ENCODE measurements at places on chromosomes 3 and 15.
A peak's percentile ranks its signal among the peaks of the same experiment; 100 is the strongest.

DNA sequence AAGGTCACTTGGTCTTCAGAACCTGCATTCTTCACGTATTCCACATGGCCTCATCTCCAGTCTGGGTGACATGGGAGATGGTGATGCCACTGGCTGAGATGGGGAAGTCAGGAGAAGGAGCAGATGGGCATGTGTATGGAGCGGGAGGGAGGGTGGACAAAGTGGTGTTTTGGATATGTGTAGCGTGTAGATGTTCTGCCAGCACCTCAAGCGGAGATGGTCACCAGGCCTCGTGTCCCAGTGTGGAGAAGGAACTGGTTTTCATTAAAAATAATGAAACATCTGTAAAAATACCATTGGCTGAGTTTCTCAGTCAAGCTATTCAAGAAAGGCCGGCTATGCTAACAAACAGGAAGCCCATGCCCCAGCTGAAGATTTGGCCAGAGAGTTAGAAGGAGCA is 26.2 kb downstream of the LARP6 start:
- DNase-seq, result no peak

DNA sequence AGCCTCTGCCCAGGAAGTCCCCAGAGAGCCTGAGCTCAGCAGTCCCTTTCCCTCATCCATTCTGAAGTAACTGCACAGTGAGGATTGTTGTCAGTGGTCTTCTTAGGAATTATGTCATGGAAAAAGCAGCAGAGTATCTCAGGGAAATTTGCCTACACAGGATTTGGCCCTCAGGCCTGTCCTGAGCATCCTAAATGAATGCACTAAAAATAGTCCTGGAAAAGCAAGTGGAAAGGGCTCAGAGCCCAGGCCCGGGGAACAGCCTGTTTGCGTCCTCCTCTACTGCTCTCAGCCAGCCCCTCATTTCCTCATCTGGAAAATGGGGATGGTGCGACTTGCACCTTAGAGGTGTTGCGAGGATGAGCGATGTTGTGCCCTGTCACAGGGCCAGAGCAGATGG is 21.6 kb downstream of the LYSMD4 start:
- no peak for DNase-seq

DNA sequence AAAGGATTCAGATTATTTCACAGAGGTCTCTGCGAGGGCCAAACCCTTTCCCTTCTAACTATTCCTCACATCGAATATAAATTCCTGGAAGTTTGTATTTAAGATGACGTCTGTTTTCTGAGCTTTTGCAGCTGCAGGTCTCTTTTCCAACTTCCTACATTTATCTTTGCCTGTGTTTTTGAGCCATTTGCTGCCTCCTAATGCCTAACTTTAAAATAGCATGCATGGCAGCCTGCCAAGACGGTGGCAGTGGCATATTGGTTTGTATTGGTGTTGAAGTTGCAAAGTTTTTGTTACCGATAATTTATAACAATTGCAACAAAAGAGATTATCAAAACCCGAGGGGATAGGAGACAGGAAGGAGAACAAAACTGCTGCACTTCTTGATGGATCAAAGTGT is 187.1 kb upstream of the DNAJC19 start:
- DNase-seq, result no peak

GRCh38 chr3:169812332-169813235 is at the start of the genes LRRC34 and LRRIQ4:
LRRC34 (minus strand) TSS chr3:169812904; CDS start chr3:169812548, 356 bp downstream.
LRRIQ4 (plus strand) TSS chr3:169812870; CDS start chr3:169821922, 9,052 bp downstream.
- peak; percentile 27 for DNase-seq

- DNase-seq, result no peak
Measured at GRCh38 chr3:73141525-73141924, 80.1 kb downstream of the EBLN2 start.

- DNase-seq, result no peak
Measured at GRCh38 chr15:60374628-60375081, 23.1 kb downstream of the ANXA2 start.

DNA sequence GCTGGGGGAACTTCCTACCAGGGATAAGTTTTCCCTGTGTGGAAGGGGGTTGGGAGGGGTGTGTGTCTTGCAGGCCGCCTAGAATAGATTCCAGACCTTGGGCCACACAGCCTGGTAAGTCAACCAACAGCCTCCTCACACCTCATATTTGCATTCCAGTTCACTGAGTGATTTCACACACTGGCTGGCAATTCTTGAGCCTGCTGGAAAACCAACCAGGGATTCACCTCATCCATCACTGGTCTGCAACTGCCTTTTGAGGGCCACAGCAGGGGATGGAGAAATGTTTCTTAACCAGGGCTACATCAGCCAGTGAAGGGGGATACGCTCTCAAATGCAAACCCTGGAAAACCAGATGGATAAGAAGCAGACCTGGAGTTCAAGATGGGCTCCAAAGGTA is 2.0 kb downstream of the FSTL1 start:
- DNase-seq, result no peak

DNA sequence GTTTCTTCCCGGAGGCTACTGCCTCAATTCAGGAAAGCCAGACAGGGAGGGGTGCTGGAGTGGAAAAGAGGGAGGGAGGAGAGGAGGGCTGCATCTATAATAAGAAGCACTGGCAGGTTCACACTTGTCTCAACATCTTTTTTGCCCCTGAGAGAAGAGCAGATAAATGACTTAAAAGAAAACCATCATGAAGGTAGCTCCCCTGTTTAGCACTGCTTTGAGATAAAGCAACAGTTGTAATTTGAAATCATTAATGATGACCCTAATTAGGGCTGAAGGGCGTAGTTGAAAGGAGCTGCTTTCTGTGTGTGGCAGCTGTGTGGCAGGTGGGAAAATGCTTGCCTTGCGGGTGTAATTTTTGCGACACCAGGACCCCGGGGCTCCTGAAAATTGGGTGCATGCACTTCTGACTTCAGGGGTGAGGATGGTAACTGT is 222.8 kb upstream of the IL12A start:
- DNase-seq, result no peak

- no peak for DNase-seq
Measured at GRCh38 chr3:58107597-58107996, 99.4 kb downstream of the FLNB start.

GRCh38 chr15:34266751-34267150 is 41.9 kb downstream of the EMC4 start:
- DNase-seq, result no peak

DNA sequence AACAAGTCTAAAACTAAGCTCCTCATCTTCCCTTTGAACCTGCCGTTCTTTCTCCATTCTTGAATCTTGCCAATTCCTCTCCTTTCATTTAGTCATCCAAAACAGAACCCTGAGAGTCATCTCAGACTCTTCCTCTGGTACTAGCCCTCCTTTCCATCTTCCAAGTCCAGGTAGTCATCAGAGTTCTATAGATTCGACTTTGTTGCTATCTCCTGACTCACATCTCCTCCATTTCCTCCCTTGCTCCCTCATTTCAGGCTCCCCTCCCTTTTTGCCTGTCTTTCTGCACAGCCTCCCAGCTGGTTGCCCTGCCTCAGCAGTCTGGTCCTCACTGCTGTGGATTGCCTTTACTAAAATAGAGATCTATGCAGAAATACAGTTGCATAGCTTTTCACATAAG is 4.7 kb downstream of the ATG7 start:
- DNase-seq, result no peak

DNA sequence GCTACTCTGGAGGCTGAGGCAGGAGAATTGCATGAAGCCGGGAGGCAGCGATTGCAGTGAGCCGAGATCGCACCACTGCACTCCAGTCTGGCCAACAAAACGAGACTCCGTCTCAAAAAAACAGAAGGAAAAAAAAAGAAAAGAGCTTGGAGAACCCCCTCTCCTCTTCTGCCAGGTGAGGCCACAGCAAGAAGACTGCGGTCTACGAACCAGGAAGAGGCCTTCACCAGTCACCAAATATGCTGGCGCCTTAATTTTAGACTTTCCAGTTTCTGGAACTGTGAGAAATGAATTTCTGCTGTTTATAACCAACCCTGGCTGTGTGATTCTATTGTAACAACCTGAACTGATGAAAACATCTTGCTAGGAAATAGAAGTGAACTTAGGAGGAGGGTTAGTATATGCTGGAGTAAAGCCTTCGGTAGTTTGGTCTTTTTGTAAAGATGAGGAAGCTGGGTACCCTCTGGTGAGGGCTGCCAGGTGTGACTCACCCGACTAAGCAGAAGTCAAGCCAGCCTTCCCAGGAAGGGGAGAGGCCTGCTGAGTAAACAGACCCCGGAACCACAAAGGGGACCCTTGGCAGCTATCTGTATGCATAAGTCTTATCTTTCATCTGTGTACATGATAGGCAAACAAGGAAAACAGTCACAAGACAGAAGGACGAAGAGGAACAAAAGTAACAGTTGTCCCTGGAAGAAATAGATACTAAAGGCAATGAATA is 78.7 kb downstream of the KLF13 start:
- DNase-seq, result no peak

- DNase-seq, result no peak
Measured at GRCh38 chr3:64195789-64196188, 29.5 kb downstream of the PRICKLE2 start.

GRCh38 chr3:162398554-162398953 is 901.9 kb downstream of the OTOL1 start:
- no peak for DNase-seq

GRCh38 chr15:92681141-92681631 is 25.6 kb upstream of the FAM174B start:
- no peak for DNase-seq

DNA sequence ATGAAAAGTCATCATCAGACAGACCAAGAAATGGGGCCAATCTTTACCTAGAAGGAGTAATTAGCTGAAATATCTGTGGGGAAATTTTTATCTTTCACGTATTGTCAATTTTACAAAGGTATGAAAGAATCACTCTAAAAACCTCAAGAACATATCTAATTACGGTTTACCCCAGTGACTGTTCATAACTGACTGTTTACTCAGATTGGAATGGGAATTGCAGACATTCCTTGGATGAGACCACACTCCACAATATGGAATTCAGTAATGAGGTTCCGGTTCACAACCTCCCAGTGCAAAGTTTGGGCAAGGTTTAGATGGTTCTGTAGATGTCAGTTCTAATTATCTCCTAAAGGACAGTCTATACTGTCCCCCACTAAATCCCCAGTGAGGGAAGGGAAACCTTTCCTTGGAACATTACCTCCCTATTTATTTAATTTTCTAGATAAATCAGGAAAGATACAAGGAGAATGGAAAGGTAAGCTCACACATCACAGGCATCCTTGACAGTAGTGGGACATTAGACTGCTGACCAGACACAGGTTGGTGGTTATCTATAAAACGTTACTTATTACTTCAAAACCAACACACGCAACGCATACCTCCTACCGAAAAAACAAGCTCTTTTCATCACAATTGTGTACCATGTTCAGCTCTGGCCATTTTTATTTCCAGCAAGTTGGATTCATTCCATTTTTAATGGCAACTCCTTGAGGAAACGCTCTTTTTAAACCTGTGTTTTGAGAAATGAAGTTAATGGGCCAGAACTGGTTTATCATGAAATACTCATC is 129.9 kb downstream of the RORA start:
- DNase-seq, result no peak

DNA sequence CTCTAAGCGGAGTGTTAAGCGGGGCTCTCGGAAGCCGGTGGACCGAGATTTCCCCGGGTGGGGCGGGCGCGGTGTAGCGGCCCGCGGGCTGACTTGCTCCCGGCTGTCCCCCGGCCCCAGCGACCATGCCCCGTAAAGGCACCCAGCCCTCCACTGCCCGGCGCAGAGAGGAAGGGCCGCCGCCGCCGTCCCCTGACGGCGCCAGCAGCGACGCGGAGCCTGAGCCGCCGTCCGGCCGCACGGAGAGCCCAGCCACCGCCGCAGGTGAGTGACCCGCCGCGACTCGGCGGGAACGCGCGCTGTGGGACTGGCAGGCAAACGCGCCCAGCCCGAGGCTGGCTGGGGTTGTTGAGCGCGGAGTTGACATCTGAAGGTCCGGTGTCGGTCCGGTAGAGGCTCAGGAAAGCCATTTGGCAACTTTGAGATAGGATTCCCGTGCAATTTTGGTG is 1.3 kb downstream of the SMC4 start:
- no peak for DNase-seq

- no peak for DNase-seq
Measured at GRCh38 chr3:111763001-111763471, 96.0 kb upstream of the PHLDB2 start.

GRCh38 chr15:81098349-81098748 is 35.7 kb upstream of the CFAP161 start:
- DNase-seq, result no peak

- no peak for DNase-seq
Measured at GRCh38 chr3:156535162-156535627, 19.7 kb downstream of the SSR3 start.

- DNase-seq, result no peak
Measured at GRCh38 chr3:58494107-58494506, 2.2 kb downstream of the KCTD6 start.
